ENCODE measurements at places on chromosomes 12 and 14. TPM values are rescaled to one million over a fixed set of nuclear protein-coding genes. Genes with fewer than 3 reads are reported as not detected.
A peak's percentile ranks its signal among the peaks of the same experiment; 100 is the strongest.

GRCh38 chr14:50087341-50088116 is 28.8 kb downstream of the VCPKMT start:
- H3K36me3 ChIP-seq, result peaks cover 17% of the 10 kb centered on the region
- H3K27ac ChIP-seq, result peak overlapping the region; percentile 84
- H3K4me1 ChIP-seq, result peaks cover 91% of the 10 kb centered on the region
- DNase-seq, result peak; percentile 50
- H3K27me3 ChIP-seq, result no peaks in the 10 kb centered on the region

DNA sequence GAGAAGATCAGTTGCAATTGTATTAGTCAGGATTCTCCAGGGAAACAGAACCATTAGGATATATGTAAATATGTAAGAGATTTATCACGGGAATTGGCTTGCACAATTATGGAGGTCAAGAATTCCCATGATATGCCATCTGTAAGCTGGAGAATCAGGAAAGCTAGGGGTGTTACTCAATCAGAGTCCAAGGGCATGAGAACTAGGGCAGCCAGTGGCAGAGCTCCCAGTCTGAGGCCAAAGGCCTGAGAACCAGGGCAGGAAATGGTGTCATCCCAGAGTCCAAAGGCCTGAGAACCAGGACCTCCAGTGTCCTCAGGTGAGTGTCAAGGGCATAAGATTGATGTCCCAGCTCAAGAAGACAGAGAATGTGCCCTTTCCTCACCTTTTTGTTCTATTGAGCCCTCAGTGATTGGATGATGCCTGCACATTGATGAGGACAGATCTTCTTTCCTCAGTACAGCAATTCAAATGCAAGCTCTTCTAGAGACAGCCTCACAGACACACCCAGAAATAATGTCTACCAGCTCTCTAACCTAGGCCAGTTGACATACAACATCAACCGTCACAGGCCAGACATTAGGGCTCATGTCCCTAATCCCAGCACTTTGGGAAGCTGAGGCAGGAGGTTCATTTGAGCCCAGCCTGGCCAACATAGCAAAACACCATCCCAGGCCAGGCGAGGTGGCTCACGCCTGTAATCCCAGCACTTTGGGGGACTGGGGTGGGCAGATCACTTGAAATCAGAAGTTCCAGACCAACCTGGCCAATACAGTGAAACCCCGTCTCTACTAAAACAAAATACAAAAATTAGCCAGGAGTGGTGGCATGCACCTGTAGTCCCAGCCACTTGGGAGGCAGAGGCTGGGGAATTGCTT is 34.9 kb upstream of the ZNF740 start:
- H3K4me1 ChIP-seq, result no peaks in the 10 kb centered on the region
- DNase-seq, result no peak
- no peak overlapping the region for H3K27ac ChIP-seq
- H3K27me3 ChIP-seq, result no peaks in the 10 kb centered on the region
- no peaks in the 10 kb centered on the region for H3K36me3 ChIP-seq

DNA sequence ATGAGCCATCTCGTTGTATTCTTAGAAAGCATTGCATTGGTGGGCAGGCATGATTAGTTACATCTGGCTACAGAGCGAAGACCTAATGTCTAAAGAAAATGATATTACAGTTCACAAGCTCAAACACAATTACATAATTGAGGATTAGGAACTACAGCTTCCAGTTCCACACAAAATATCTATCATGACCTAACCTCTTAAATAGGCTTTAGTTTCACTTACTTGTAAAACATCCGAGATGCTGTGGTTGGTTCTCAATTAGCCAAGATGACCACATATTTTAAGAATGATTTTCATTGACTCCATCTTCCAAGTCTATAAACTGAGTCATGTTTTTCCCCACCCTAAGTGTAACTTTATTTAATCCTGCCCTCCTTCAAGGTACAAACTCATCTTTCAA is 69.5 kb downstream of the LRIG3 start:
- H3K27ac ChIP-seq, result no peak overlapping the region
- H3K4me3 ChIP-seq, result no peak overlapping the region
- no peak for DNase-seq
- no peaks in the 10 kb centered on the region for H3K4me1 ChIP-seq
- no peaks in the 10 kb centered on the region for H3K27me3 ChIP-seq

Gene ARHGAP9
- total RNA-seq, result 363 TPM

DNA sequence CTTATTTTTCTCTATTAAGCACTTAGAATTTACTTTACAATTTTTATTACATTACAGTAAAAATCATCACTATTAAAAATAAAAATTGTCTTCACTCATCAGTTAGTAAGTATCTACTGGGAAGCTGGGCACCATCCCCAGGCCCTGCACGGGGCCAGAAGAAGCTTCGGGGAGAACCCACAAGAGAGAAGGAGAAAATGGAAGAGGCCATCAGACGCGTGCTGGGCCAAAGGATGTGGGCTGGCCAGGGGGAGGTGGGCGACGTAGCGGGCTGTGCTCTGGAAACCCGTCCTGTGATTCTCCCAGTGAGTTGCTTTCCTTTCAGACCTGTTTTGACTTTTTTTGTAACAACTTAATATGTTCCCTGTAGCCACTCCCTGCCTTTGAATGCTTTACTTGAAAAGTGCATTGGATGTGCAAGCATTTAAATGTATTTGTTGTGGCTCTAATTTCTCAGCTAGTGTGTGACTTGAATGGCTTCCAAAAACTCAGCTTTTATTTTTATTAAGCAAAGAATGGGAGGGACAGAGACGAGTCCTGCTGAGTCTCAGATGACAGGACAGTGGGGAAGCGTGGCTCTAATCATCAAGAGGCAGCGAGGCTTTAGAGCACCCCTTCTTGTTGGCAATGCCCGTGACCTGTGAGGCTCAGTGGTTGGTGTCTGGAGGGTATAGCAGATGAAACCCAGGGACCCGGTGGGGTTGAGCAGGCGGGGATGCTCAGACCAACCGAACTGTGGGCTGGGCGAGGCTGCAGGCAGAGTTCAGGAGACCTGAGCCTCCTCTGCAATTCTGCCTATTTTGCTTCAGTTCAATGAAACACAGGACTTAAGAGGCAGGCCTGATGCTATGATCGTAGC is 38.8 kb downstream of the SYNE3 start:
- no peak for DNase-seq
- peaks cover 34% of the 10 kb centered on the region for H3K4me1 ChIP-seq
- H3K4me3 ChIP-seq, result no peak overlapping the region
- peaks cover 39% of the 10 kb centered on the region for H3K36me3 ChIP-seq

Gene ASCL1
- not detected for total RNA-seq

DNA sequence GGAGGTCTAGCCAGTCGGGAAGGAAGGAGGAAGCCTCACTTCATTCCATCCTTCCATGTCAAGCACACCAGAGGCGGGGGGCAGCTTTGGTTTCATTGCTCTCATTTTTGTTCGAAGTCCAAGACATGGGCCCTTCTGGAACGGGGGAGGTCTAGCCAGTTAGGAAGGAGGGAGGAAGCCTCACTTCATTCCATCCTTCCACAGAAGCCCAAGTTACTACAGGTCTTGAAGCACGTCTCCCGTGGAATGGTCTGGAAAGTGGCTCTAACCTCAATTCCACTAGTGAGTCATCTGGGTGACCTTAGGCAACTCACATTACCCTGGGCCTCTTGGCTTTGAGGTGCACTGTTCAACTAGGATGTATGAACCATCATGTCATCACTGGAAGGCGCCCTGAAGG is 156.3 kb downstream of the NTF3 start:
- no peaks in the 10 kb centered on the region for H3K27me3 ChIP-seq
- DNase-seq, result no peak
- no peaks in the 10 kb centered on the region for H3K36me3 ChIP-seq
- no peak overlapping the region for H3K27ac ChIP-seq
- H3K4me1 ChIP-seq, result no peaks in the 10 kb centered on the region
- no peak overlapping the region for H3K4me3 ChIP-seq

GRCh38 chr12:121575952-121576625 is 4.7 kb downstream of the KDM2B start:
- no peak for DNase-seq
- H3K27me3 ChIP-seq, result no peaks in the 10 kb centered on the region
- peaks cover 11% of the 10 kb centered on the region for H3K4me1 ChIP-seq
- H3K4me3 ChIP-seq, result no peak overlapping the region

GRCh38 chr14:103881268-103882201 is 34.2 kb upstream of the PPP1R13B start:
- peaks cover 15% of the 10 kb centered on the region for H3K4me1 ChIP-seq
- no peak overlapping the region for H3K27ac ChIP-seq
- H3K4me3 ChIP-seq, result no peak overlapping the region
- no peaks in the 10 kb centered on the region for H3K36me3 ChIP-seq
- no peak for DNase-seq
- H3K27me3 ChIP-seq, result no peaks in the 10 kb centered on the region

Gene TSPAN8
- total RNA-seq, result not detected

DNA sequence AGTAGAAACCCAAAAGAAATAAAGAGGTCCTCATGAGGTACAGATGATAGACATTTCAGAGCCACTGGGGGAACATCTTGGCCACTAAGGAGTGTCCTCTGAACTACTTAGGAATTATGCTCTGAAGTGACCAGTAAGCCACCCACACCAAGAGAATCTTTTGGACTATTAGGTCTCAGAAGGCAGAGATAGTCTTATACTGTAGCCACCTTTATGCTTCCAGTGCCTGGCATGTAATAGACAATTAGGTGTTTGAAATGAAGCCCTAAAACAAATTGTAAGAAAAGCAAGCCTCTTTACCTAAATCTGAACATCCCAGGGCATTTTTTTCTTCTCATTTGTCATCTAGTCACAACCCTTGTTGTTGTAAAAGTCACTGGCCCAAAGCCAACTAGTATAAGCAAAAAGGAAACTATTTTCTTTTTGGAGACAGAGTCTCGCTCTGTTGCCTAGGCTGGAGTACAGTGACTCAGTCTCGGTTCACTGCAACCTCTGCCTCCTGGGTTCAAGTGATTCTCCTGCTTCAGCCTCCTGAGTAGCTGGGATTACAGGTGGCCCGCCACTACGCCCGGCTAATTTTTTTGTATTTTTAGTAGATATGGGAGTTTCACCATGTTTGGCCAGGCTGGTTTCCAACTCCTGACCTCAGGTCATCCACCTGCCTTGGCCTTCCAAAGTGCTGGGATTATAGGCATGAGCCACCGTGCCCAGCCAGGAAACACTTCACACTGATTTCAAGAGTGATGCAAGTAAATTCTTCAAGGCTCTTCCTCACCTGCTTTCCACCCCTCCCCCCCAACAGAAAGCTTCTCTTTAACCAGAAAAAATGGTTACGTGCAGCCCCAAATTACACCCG is 11.1 kb downstream of the PLEKHA5 start:
- no peak overlapping the region for H3K4me3 ChIP-seq
- H3K36me3 ChIP-seq, result no peaks in the 10 kb centered on the region
- H3K27ac ChIP-seq, result no peak overlapping the region
- DNase-seq, result no peak
- H3K4me1 ChIP-seq, result no peaks in the 10 kb centered on the region

GRCh38 chr14:22822016-22822570 is 6.9 kb upstream of the SLC7A7 start:
- H3K36me3 ChIP-seq, result no peaks in the 10 kb centered on the region
- peaks cover 29% of the 10 kb centered on the region for H3K4me1 ChIP-seq
- peak overlapping the region; percentile 30 for H3K4me3 ChIP-seq
- DNase-seq, result no peak
- H3K27me3 ChIP-seq, result peaks cover 28% of the 10 kb centered on the region

GRCh38 chr12:6084261-6084968 is 40.1 kb downstream of the VWF start:
- H3K4me3 ChIP-seq, result no peak overlapping the region
- no peaks in the 10 kb centered on the region for H3K36me3 ChIP-seq
- peaks cover 23% of the 10 kb centered on the region for H3K27me3 ChIP-seq
- DNase-seq, result no peak
- no peak overlapping the region for H3K27ac ChIP-seq

GRCh38 chr12:124144531-124145194 is 150.2 kb upstream of the RFLNA start:
- H3K27me3 ChIP-seq, result peaks cover 34% of the 10 kb centered on the region
- H3K4me1 ChIP-seq, result no peaks in the 10 kb centered on the region
- no peaks in the 10 kb centered on the region for H3K36me3 ChIP-seq
- no peak overlapping the region for H3K27ac ChIP-seq
- DNase-seq, result no peak
- no peak overlapping the region for H3K4me3 ChIP-seq

- H3K4me1 ChIP-seq, result no peaks in the 10 kb centered on the region
- H3K27ac ChIP-seq, result no peak overlapping the region
- H3K36me3 ChIP-seq, result no peaks in the 10 kb centered on the region
These were observed 146.8 kb upstream of the C14orf180 start for GRCh38 chr14:104432611-104433231.

- no peak overlapping the region for H3K27ac ChIP-seq
- no peaks in the 10 kb centered on the region for H3K4me1 ChIP-seq
- H3K27me3 ChIP-seq, result peaks cover 4% of the 10 kb centered on the region
- peaks cover 8% of the 10 kb centered on the region for H3K36me3 ChIP-seq
- H3K4me3 ChIP-seq, result no peak overlapping the region
These were observed 42.2 kb upstream of the SLC38A2 start for GRCh38 chr12:46414591-46415268.

GRCh38 chr12:49503674-49504180 is 35.1 kb upstream of the KCNH3 start:
- no peaks in the 10 kb centered on the region for H3K27me3 ChIP-seq
- H3K4me1 ChIP-seq, result peaks cover 2% of the 10 kb centered on the region
- H3K27ac ChIP-seq, result no peak overlapping the region
- H3K4me3 ChIP-seq, result no peak overlapping the region
- DNase-seq, result no peak

DNA sequence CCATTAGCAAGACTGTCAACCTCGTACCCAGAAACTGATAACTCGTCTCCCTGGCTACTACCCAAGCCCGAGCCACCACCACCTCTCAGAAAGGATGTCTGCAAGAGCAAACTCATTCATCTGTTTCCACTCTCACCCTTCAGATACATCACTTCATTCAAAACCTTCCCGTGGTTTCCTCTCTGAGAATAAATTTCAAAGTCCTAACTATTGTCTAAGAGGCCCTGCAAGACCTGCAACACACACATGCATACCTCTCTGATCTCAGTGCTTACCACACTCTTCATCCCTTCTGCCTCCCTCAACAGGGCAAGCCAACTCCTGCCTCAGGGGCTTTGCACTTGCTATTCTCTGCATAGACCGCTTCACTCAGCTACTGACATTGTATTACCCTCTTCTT is 40.6 kb downstream of the PPP1R13B start:
- H3K4me1 ChIP-seq, result peaks cover 9% of the 10 kb centered on the region
- H3K27ac ChIP-seq, result no peak overlapping the region
- H3K27me3 ChIP-seq, result no peaks in the 10 kb centered on the region
- no peaks in the 10 kb centered on the region for H3K36me3 ChIP-seq
- no peak for DNase-seq

- H3K27me3 ChIP-seq, result no peaks in the 10 kb centered on the region
- H3K27ac ChIP-seq, result peak overlapping the region; percentile 22
- peaks cover 24% of the 10 kb centered on the region for H3K36me3 ChIP-seq
- DNase-seq, result no peak
These were observed 9.9 kb downstream of the PMEL start for GRCh38 chr12:55955800-55956508.

DNA sequence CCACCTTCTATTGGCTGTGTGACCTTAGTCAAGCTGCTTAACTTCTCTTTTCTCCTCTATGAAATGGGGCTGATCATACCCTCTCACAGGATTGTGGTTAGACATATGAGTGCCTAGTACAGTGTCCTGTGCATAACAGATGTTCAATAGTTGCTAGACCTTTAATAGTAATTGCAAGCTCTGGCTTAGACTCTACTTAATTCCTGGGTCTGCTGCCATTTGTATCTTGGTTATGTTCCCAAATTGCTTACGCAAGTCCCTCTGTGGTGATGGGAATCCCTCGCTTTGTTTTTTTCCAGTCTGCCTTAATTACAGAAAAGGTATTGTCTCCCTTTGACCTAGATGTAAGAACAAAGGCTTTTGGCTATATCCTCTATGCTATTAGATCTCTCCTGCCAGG is 15.1 kb downstream of the SUDS3 start:
- H3K27ac ChIP-seq, result no peak overlapping the region
- DNase-seq, result no peak
- H3K4me1 ChIP-seq, result no peaks in the 10 kb centered on the region
- H3K4me3 ChIP-seq, result no peak overlapping the region

Gene GPR132
- total RNA-seq, result 49.4 TPM

GRCh38 chr14:52551696-52552062 is 626 bp downstream of the TXNDC16 start:
- no peak for DNase-seq
- H3K4me3 ChIP-seq, result peak overlapping the region; percentile 85
- H3K4me1 ChIP-seq, result peaks cover 32% of the 10 kb centered on the region
